Lung microvascular endothelial cell (primary cell): ENCODE measurements at places on chromosomes 5 and 9.

DNA sequence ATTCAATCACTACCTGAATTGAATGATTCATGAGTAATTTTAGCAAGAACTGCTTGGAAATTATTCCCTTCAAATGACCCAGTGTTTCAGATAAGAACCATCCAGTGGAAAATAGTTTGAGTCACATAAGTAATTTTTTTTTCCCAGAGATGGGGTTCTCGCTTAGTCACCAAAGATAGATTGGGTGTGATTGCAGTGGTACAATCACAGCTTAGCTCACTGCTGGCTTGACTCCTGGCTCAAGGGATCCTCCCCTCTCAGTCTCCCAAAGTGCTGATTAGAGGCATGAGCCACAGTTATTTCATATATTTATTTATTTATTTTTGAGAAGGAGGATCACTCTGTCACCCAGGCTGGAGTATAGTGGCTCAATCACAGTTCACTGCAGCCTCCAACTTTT lies 574.5 kb upstream of the ARRDC3 start:
- no peak for DNase-seq

GRCh38 chr5:153618307-153618706 lies 127.8 kb downstream of the GRIA1 start:
- no peak for DNase-seq

- DNase-seq: no peak
These were observed 14.0 kb upstream of the PHYHD1 start for GRCh38 chr9:128906741-128907140.

GRCh38 chr5:176133877-176134276 lies 104.3 kb upstream of the SIMC1 start:
- DNase-seq: no peak

GRCh38 chr9:74948937-74949336 lies 3.8 kb downstream of the C9orf40 start:
- DNase-seq: no peak

- DNase-seq: no peak
These were observed 14.6 kb upstream of the COL15A1 start for GRCh38 chr9:98929071-98929470.

GRCh38 chr5:40906351-40906751 lies 2.9 kb upstream of the C7 start:
- DNase-seq: no peak

- no peak for DNase-seq
These were observed 148.5 kb upstream of the OTULINL start for GRCh38 chr5:14432931-14433589.

GRCh38 chr9:6869081-6869948 lies 111.5 kb downstream of the KDM4C start:
- DNase-seq: no peak
